IPS DF 19.7 (cell line): ENCODE measurements at places on chromosomes 2 and 18.
A peak's percentile ranks its signal among the peaks of the same experiment; 100 is the strongest.

GRCh38 chr18:48949606-48950535 is 894 bp downstream of the SMAD7 start:
- DNase-seq, result no peak

DNA sequence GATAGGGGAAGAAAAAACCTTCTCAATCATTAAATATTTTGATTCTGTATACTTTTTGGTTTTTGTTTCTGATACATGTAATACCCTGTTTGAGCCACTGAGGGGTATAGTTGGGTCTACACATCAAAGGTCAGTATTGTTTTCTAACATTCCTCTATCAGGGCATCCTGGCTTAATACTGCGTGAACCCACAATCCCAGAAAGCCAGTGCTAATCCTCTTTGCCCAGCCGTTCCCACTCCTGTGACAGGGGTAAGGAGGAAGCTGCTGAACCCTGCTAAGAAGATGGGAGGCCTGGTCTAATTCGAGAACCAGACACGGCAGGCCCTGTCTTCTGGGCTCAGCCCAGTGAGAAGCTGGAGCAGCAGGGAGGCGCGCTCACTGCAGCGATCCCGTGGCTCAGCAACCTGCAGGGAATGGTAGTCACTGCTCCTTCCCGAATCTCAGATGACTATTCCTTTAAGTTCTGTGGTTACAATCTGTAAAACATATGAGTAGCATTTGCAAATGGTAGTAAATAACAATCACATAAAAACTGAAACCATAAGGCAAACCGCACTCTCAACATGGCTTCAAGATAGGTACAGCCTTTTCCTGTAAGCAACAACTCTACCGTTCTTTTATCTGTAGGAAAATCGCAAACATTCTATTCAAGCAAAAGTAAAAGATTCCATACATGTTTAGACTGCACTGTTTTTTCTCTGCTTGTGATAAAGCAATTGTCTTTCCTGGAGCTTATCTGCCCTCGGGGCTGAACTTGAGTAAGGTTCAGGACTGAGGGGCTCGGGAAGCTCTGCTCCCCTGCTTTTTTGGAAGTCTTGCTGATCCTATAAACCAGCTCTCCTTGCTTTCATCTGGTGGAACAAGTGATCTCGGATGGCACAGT is 87.0 kb downstream of the EPB41L3 start:
- no peak for DNase-seq

DNA sequence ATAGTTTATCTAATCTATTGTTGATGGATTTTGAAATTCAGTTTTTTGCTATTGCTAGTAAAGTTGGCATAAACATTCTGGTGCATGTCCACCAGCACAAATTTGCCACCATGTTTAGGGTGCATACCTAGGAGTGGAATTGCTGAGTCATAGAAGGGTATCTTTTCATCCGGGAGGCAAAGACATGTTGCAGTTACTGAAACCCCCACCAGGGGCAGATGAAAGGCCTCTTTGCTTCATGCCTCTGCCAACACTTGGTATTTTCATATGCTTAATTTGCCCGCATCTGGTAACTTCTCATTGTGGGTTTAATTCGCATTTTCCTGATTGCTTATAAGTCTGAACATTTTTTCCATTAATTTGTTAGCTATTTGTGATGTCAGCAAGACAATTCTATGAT is 8.2 kb downstream of the DCC start:
- DNase-seq, result no peak

- DNase-seq, result no peak
Observed at GRCh38 chr2:217489145-217489960, 513.4 kb downstream of the TNS1 start.

- no peak for DNase-seq
Observed at GRCh38 chr2:18792226-18792629, 202.9 kb upstream of the NT5C1B start.

GRCh38 chr2:46494596-46494995 is 15.2 kb downstream of the TMEM247 start:
- no peak for DNase-seq

- no peak for DNase-seq
Observed at GRCh38 chr18:6975084-6975483, 142.5 kb downstream of the LAMA1 start.

GRCh38 chr2:118774458-118775133 is 72.9 kb downstream of the EN1 start:
- DNase-seq, result peak; percentile 15

GRCh38 chr2:163370169-163370886 is 365.5 kb downstream of the FIGN start:
- no peak for DNase-seq

DNA sequence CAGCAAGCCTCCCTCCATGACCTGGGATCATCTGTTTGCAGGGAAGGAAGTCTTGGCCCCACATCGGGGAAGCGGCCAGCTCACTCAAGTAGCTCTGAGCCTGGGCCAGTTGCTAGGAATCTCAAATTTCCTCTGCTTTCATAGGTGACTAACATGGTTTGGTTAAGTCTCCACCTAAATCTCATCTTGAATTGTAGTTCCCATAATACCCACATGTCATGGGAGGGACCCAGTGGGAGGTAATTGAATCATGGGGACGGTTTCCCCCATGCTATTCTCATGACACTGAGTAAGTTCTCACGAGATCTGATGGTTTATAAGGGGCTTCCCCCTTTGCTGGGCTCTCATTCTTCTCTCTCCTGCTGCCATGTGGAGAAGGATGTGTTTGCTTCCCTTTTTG is 75.2 kb downstream of the LBH start:
- no peak for DNase-seq

GRCh38 chr2:148888003-148888501 is 13.0 kb downstream of the KIF5C start:
- no peak for DNase-seq

- no peak for DNase-seq
Observed at GRCh38 chr2:120546865-120547390, 188.7 kb upstream of the GLI2 start.

GRCh38 chr2:216379977-216380376 is 7.7 kb upstream of the MARCHF4 start:
- DNase-seq, result no peak

- no peak for DNase-seq
Observed at GRCh38 chr2:150284116-150284515, 203.4 kb downstream of the RND3 start.

DNA sequence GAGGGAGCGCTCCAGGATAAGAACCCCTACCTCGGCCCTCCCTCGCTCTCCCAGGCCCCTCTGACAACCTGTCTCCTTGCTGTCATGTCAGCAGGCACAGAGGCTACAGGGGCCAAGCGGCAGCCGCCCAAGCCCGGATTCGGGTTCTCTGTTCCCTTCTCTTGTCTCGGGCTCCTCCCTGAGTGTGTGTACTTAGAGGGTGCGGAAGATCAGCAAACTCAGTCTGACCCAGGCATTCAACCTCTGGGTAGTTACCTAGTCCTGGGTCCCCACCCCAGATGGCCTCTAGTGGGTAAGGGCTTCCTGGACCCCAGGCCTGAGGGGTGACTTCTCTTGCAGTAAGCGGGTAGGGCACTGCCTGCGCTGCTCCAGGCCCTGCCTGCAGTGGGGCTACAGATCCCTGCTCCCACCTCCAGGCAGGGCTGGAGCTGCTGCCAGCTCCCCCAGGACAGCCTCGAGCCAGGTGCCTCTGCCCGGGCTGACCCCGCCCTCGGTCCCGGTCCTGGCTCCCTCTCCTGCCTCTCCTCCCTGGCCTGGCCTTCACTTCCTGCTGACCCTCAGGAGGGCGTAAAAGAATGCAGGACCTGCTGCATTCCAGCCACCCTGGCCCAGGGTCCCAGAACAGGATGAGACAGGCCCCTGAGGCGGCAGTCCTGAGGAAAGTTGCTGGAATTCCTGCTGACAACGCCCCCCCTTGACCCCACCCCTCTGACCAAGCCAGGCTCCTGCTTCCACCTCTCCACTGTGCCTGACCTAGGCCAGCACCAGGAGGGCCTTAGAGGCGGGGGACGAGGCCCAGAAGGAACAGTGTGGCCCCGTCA is 22.0 kb downstream of the GPC1 start:
- peak; percentile 56 for DNase-seq

GRCh38 chr18:12304351-12305210 is 3.5 kb upstream of the TUBB6 start:
- DNase-seq, result no peak

GRCh38 chr2:233440714-233441113 is 86.4 kb downstream of the DGKD start:
- DNase-seq, result no peak

- DNase-seq, result no peak
Observed at GRCh38 chr2:46703588-46703987, 212.0 kb downstream of the MCFD2 start.

GRCh38 chr18:46636040-46636630 is 20.9 kb downstream of the LOXHD1 start:
- DNase-seq, result no peak

DNA sequence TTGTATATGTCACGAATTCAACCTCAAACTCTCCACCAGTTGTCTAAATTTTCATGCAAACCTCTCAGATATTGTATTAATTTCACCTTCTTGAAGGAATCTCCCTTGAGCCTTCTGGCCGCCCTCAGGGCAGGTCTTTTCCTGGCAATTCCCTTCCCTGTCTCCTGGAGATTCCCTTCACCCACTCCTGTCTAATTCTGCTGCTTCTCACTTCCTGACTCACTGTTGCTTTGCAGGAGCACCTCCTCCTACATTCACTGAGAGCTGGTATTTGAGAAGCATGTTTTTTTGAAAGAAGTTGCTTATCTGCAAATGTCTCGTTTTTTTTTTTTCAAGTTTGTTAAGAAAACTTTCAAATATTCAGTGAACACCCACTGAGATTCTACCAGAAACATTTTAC is 79.9 kb upstream of the OTOS start:
- no peak for DNase-seq

- no peak for DNase-seq
Observed at GRCh38 chr2:126945118-126945517, 46.4 kb downstream of the TEX51 start.
